ENCODE measurements at places on chromosomes 3 and 15.

DNA sequence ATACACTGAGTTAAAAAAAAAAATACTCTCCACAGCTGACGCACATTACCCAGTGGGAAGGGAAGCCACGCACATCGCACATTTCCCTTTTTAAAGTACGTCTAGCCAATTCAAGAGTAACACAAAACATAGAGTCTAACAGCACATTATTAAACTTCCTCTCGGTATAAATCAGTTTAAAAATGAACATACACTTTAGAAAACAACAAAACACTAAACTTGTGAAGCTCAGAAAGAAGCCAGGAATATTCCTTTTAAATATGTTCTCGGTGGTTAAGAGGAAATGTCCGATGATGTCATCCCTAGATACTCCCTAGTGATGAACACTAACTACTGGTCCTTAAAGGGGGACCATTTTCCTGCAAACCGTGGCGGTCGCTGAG lies 721 bp downstream of the MYEF2 start:
- no peak for DNase-seq

DNA sequence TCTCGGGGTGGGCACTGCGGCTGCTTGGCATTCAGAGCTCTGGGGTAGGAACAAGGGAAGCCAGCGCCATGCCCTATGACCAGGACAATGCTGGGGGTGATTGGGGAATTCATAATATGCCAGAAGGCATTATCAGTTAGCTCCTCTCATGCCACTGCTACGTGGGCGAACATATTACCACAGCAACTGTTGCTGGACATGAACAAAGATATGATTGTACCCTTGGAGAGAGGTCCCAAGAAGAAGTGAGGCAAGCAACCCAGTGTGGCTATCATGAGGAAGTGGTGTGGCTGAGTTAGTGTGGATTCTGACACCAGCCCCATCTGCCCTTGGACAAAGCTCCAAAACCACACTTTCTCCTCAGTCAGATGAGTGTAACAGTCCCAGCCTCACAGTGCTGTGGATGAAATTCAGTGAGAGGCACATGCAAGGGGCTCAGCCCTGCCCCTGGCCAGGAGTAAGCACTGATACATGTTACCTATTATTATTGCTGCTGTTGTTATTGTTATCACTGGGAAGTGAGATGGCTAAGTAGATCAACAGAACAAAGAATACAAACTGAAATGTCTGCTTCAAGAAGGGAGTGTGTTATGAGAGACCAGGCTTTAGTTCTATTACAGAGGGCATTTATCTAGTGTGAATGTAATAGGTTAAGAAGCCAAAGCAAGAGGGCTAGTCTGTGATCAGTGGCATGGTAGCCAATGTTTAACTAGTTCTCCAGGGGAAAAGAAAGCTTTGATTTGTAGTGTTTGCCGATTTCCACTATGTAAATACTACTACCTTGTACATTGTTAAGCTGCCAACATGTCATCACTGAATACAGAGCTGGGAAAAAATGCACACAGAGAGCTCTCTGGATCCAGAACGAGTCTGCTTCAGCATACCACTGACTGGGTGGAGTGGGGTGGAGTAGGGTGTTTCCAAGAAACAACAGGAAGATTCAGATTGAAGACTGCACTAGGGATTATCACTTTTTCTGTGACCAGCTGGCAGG lies 222.3 kb upstream of the EIF1B start:
- DNase-seq: no peak

DNA sequence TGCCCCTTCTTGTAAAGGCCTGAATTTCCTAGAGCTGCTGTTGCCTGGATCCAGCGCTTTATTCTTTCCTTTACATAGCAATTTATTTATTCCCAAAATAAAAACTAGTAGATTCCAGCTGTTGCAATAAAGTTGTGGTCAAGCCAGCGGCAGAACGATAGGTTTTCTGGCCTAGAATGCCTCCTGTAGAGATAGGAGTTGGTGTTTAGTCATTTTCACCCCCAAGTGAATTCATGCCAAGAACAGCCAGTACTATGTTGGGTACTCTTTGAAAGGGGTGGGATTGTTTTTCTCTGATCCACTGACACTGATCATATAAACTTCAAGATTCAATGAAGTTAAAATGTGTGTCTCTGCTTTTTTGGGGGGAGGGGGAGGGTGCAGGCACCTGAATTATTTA lies 69.7 kb downstream of the KLHL25 start:
- DNase-seq: no peak

GRCh38 chr3:111591555-111591954 lies 3.6 kb downstream of the ZBED2 start:
- no peak for DNase-seq

- no peak for DNase-seq
These were observed 35.2 kb downstream of the SRPRB start for GRCh38 chr3:133840767-133841166.

- no peak for DNase-seq
These were observed 111.2 kb downstream of the LSM3 start for GRCh38 chr3:14289590-14290461.

DNA sequence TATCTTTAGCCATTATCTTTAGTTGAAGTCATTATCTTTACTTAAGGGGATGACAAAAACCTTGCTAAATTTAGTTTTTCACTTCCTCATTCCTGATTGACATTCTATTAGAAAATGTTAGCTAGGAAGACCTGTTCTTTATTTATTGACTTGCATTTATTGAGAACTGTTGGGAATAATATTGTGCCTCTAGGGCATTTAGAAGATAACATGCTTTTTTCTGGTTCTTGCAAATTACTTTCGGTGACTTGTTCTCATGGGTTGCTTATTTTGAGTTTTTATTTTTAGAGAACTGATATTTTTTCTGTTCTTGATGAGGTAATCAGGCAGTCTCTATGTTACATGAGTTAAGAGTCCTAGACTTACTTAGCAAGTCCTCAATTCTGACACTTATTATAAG lies 48.3 kb upstream of the CTDSPL start:
- DNase-seq: no peak

- DNase-seq: no peak
These were observed 5.2 kb upstream of the C3orf85 start for GRCh38 chr3:109131276-109131675.

DNA sequence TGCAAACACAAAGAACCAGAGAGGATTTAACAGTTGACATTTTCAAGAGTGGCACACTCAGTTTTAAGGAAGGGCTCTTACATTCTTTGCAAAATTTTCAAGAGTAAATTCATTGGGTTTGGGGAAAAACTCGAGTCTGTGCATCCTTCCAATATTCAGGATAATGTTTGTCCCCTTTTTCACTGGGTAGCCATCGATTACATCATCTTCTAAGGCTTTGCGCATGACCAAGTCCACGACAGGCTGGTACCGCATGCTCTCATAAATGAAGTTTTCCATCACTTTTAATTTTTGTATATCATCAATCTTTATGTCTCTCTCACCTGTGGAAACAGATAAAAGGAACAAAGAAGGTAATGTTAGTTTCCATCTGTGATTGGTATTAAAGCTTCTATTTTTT lies 117.5 kb upstream of the TNFAIP8L3 start:
- DNase-seq: no peak

GRCh38 chr3:49724586-49724985 lies 835 bp upstream of the GMPPB start:
- no peak for DNase-seq

GRCh38 chr15:39414201-39414600 lies 166.7 kb upstream of the THBS1 start:
- DNase-seq: no peak

- DNase-seq: no peak
These were observed 133.2 kb upstream of the PLXND1 start for GRCh38 chr3:129739634-129740033.

DNA sequence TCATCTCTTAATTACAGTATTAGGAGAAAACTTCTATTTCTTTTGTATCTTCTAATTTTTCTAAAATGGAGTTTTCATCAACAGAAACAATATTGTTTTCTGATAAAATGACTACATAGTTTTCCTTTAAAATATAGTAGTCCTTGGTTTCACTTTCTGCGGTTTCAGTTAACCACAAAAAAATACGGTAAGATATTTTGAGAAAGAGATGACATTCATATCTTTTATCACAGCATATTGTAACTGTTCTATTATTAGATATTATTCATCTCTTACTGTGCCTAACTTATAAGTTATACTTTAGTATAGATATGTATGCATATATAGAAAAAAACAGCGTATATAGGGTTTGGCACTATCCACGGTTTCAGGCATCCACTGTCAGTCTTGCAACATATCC lies 2.3 kb downstream of the B4GALT4 start:
- no peak for DNase-seq

GRCh38 chr3:39108200-39108710 lies 775 bp downstream of the TTC21A start:
- DNase-seq: no peak

DNA sequence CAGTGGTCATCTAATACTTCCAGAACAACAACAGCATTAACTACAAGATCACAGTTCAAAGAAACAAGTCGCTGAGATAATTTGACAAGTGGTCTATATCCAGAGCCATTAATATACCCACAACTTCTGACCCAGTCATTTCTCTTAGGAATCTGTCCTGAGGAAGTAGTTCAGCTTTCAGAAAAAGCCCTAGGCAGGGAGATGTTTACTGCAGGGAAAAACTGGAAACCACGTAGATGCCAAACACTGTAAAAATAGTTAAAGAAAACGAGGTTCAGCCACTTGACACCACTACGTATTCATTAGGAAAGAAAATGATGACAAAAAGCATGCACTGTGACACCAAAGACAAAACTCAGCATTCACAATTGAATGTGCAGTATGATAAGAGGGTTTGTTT lies 22.3 kb upstream of the CDCP1 start:
- no peak for DNase-seq

DNA sequence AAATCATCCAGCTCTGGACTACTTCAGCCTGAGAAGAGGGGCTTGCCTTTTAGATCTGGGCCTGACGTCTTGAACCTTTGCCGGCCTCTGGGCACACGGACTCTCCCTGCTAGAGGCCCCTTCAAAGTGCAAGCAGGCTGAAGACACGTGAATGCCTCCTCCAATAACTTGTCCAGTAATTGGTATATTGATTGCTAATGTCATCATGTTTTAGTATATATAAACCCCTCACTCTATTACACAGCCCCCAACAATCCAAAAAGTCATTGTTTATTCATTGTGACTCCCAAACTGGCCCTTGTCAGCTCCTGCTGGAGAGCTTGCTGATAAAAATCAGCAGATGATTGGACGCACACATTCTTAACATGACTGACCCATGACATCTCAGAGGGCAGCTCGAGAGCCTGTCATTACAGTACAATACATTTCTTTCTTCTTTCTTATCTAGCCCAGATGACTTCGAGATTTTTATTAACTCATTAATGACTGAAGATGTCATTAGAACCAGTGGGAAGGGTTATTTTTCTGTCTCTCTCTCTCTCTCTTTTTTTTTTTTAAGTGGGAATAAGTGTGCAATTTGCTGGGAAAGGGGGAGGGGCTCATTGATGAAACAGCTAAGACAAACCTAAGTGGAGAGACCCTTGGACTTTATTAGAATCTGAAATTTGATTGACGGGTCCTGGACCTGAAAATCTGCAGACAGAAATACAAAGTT lies 65.5 kb upstream of the NR2F2 start:
- no peak for DNase-seq

DNA sequence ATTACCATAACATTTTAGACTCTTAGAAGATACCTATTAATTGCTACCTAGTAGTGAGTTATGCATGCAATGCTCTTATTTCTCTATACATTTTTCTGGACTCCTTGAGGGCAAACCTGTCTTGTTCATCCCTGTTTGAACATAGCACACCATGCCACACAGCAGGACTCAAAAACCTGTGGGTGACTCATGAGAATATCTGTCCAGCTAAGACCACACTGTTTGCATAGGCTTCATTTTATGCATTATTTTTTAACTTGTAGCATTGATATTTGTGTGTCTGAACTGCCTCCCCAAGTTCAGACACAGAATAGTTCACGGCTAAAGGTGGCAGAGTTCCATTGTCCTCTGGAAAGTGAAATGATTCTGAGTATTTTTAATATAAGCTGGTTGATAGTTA lies 1.8 kb downstream of the LMCD1 start:
- no peak for DNase-seq

DNA sequence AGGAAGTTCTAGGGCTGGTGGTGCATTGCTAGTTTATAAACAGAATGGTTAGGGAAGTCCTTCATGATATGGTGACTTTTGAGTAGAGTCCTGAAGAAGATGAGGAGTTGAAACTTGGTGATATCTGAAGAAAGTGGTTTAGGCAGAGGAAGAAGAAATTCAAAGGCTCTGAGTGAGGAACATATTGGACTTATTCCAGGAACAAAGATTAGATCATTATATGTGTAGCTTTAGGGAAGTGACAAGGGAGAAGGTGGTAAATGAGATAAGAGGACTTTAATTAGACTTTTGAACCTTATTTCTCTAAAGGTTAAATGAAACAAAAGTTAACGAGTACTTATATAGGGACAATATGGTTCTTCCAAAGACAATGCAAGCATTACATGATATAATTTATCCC lies 286.7 kb downstream of the DOCK3 start:
- DNase-seq: no peak

DNA sequence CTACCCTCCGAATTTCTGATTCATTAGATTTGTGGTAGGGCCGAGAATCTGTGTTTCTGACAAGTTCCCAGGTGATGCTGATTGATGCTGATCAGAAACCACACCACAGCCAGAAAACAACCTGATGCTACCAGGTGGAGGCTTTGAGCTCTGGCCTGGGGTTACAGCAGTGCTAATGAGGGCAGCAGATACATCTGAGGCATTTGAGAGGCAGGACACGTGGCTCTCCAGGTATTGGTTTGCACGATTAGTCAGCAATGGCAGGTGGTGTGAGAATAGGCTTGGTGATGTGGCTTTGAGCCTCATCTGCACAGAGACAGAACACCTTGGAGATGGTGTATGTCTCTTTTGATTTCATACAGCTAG lies 78.8 kb upstream of the THBS1 start:
- no peak for DNase-seq

DNA sequence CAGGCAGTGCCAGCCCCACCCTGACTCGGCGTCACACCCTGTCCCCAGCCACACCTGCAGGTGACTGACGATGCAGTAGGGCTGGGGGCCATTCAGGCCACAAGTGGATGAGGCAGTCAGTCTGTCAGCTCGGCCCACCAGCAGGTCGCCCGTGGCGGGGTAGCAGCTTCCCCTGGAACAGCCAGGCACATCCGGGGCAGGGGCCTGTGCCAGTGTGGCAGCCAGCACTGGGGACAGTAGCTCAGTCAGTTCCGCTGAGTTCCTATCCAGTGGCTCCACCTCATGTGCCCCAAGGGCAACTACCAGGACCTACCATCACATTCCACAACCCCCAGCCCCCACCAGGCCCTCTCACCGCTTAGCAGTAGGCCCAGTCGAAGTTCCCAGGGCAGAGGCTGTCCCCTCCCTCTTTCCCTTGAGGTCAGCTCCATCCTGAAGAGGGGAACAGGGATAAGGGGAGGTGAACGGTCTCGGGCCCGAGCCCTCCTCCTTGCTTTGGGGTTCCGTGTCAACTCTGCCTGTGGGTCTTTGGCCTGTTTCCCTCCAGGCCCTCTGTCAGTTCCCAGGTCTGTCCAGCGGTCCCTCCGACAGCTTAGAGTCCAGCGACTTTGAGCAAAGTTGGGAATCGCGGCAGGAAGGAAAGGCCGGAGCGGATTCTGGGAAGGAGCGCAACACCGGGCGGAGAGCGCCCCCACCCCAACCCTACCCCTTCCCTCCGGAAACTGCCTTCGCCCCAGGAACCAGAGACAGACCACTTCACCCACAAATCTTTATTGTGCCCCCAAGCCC lies at the start of gene LAMB2:
Gene LAMB2 (minus strand): TSS at position 614 of the 789 bp plus-strand sequence. CDS start 183 bp downstream, at position 431.
- no peak for DNase-seq
